ENCODE measurements at places on chromosomes 5 and 9.

DNA sequence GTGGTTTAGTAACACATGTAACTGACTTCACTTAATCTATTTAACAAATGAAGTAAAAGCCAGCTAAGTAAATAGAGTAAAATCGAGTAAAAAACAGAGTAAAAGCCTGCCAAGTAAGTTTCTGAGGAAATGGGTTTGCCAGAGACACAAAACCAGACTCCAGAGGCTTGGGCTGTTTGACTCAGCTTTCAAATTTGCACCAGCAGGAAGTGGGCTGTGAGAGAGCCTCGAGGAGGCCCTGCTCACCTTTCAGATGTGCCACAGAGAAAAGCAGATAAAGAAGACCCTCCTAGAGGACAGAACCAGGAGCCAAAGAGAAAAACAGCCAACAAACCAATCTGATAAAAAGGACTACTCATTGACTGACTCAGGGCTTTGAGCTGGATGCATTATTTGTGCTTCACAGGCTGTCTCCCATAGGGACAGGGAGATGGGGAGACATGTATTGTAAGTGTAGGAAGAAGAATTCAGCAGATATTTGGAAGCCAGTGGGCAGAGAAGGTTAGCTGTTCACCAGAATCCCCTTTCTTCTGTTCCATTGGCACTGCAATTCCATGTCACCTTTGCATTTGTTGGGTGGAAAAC, 14.4 kb upstream of the AMACR start:
- DNase-seq = no peak

DNA sequence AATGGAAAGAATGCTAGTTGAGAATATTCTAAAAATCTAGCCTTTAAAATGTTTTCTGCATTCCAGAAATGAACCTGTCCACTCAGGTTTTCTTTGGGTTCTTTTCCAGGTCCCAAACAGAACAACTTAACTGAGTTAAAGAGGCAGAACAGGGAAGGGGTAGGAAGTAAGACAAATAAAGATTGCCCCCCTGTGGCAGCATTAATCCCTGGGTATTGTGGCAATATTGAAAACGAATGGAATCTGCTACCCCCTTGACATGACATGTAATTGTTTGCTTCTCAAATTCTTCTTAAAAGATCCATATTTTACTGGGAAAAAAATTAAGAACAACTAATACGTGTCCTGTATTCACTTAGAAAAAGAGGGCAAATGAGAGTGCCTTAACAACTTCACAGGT, 9.3 kb upstream of the RBM22 start:
- no peak for DNase-seq

DNA sequence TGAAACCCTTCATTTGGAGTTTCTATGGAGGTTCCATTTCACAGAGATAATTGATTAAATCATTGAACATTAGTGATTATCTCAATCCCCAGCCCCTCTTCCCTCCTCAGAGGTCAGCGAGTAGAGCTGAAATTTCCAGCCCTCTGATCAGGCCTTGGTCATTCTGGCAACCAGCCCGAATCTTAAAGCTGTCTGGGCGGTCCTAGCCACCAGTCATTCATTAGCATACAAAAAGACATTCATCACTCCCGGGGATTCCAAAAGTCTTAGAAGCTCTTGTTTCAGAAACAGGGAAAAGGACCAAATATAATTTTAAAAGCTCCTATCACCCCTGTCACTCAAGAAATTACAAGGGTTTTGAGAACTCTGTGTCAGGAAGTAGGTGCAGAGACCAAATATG, 41.3 kb downstream of the ZNF474 start:
- DNase-seq = no peak

GRCh38 chr5:89878140-89879132, 531.1 kb downstream of the CETN3 start:
- no peak for DNase-seq

DNA sequence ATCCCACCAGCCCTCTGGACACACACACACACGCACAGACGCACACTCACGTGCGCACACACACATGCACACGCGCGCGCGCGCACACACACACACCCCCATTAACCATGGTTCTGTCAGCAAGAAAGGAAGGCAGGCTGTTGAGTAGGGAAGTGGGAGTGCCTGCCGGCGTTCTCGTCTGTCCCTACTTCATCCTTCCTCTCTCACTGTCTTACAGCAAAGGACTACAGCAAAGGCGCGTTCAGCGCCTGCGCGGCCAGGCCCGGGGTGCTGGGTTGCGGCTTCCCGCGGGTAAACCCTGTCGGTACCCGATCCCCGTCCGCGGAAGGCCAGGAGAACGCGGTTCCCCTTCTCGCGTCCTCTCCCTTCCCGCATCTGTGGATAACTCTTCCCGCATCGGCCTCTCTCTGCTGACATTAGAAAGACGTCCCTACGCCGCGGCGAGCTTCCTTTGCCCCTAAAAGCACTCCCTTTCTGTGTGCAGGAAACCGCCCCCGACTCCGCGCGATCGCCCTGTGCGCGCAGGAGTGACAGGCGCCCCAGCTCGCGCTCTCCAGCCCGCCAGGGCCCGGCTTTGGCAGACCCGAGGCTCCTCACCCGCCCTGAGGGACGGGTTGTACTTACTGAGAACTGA, 219.2 kb downstream of the AGTPBP1 start:
- no peak for DNase-seq

GRCh38 chr5:88824892-88825583, 57.9 kb downstream of the MEF2C start:
- no peak for DNase-seq

GRCh38 chr5:172508471-172509404, 54.4 kb upstream of the SH3PXD2B start:
- no peak for DNase-seq

DNA sequence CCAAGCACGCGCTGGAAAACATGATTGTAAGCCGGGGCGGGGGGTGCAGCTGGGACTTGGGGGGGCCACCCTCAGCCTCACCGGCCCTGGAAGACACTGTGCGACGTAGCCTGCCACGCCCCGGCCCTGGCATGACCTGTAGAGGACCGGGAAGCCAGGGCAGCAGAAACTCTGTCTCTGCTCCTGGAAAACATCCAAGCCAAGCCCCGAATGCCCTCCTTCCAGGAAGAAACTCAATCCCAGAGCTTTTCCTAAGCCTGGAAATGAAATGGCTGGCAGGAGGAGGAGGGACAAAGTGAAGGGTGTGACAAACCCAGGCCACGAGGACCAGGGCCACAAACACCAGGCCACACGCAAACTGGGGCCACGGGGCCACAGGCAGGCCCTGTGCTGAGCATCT, 55.4 kb downstream of the KCNT1 start:
- DNase-seq = no peak

DNA sequence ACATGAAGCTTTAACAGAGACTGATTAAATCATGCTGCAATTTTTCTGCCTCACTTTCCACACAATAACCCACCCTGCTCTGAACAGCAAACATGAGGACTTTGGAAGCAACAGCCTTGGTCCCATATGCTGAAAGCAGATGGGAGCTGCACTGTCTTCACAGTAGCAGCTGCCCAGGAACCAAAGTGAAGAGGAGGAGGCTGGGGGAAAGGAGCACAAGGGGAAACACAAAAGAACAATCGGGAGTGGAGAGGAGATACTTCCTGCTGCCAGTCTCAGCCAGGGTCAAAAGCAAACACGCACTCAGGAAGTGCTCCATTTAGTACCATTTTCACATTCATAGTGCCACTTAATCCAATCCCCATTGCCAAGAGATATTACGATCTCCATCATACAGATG, 183.3 kb upstream of the PUM3 start:
- DNase-seq = no peak

DNA sequence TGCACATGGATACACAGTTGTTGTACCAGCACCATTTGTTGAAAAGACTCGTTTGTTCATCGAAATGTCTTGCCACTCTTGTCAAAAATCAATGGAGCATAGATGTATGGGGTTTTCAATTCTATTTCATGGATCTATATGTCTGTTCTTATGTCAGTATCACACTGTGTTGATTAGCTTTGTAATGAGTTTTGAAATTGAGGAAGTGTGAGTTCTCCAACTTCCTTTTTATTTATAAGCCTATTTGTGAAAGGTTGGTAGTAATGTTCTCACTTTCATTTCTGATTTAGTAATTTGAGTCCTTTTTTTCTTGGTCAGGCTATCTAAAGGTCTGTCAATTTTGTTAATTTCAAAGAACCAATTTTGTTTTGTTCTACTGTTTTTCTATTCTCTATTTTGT, 26.1 kb downstream of the ZNF510 start:
- no peak for DNase-seq

DNA sequence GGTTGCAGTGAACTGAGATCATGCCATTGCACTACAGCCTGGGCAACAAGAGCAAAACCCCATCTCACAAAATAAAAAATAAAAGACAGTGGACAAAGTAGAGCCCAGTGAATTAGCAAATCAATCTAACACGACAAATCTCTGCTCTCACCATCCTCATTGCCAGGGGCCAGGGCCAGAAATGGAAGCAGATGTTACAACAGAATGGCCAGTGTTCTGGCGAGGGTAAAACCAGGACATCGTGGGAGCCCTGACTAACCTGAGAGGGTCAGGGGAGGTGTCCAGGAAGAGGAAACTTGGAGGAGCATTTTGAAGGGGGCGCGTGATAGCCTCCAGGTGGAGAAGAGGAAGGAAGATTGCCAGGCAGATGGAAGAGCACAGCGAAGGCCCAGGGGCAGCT, 58.4 kb downstream of the NEURL1B start:
- DNase-seq = no peak

DNA sequence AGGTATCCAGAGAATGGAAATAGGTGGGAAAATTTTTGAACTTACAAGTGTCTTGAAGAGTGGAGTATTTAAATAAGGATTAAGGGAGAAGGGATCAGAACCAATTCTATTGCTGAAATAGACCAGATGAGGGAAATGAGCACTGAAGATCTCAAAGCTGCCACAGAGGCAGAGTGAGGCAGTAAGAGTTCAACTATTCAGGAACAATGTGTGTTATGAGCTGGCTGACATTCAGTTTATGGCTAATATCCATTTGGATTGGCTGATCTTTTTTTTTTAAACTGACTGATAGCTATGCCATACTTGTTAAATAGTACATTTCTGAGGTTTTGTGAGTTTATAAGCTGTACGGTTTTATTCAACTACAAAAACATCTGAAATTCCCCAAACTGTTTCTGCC, 95.3 kb upstream of the GNA14 start:
- DNase-seq = no peak

DNA sequence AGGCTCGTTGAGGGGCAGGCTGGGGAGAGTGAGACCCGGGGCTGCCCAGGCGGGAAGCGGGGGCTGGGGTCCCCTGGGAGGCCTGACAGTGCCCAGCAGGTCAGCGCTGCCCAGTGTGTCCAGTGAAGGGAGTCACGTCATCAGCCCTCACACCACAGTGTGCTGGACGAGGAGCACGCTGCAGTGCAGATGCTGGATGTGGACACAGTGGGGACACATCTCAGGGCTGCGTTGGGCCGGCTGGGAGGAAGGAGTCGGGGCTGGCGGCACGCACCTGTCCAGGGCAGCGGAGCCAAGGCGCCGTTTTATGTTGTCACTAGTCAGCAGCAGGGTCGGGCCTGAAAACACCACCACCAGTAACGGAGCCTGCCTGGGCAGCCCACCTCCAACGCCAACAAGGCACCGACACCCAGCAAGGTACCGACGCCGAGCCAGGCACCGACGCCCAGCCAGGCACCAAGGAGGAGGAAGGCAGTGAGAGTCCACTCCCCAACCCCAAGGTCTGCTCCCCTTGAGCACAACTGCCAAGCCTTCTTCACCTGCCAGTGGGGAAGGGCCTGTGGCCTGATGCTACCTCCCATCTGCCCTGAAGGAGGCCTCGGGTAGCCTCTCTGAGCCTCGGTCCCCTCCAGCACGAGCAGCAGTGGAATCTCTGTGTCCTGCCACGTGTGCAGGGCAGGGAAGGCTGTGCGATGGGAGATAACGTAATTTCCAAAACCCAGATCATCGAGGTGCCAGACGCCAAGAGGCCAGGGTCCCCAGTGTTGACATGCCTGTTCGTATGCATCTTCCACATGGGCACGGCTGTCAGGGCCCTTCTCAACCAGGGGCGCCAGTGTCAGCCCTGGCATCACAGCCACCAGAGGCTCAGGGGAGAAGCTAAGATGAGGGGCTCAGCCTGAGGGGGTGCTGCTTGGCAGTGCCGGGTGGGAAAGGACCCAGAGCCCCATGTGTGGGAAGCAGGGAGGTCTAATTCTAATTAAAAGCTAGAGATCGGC, 21.9 kb upstream of the NSMF start:
- no peak for DNase-seq

DNA sequence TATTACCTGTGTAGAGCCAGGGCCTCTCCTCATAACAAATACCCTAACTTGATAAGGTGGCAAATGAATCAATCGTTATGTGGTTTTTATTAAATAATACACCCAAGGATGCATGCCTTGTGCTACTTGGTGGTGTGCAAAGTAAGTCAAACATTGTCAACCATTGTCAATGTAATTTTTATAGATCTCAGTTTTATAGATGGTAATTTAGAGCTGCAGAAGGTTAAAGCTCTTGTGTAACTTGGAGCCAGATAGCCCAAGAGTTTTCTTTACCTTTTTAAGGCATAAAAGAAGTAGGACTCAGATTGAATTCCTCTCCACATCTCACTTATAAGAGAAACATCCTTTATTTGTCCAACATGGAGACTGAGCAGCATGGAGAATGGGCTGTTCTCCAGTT, 304.7 kb downstream of the NTRK2 start:
- DNase-seq = no peak

GRCh38 chr9:105127863-105128220, 116.6 kb upstream of the SLC44A1 start:
- peak; percentile 14 for DNase-seq

- DNase-seq = no peak
Observed at GRCh38 chr9:93960221-93960970, 5.2 kb upstream of the BARX1 start.

GRCh38 chr5:4676934-4677333, 463.2 kb upstream of the ADAMTS16 start:
- no peak for DNase-seq

DNA sequence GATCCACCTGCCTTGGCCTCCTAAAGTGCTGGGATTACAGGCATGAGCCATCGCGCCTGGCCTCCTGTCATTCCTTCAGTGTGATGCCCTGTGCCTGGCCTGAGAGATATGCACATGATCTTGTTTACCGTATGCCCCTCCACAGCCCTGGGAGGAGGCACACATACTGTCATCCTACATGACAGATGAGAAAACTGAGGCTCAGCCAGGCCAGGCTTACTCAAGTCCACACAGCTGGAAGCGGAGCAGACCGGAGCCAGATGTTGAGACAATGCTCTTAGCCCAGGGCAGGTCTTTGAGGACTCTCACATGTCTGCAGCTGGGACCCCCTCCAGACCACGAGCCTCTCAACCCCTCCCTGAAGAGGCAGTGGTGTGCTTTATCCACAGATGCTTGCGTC, 38.7 kb upstream of the SH3PXD2B start:
- DNase-seq = no peak

All from effector CD8-positive, alpha-beta T cell (primary cell).